ENCODE measurements at places on chromosomes 1 and 21.

GRCh38 chr1:58769809-58770320 is 14.0 kb downstream of the JUN start:
- DNase-seq, result no peak

DNA sequence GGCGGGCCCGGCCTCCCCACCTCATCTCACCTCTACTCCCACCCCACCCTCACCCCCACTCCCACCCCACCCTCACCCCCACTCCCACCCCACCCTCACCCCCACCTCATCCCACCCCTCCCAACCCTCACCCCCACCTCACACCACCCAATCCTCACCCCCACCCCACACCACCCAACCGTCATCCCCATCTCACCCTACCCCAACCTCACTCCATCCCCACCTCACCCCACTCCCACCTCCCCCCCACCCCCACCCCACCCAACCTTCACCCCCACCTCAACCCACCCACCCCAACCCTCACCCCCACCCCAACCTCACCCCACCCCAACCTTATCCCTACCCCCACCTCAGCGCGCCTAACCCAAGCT is 13.4 kb downstream of the A3GALT2 start:
- DNase-seq, result no peak

DNA sequence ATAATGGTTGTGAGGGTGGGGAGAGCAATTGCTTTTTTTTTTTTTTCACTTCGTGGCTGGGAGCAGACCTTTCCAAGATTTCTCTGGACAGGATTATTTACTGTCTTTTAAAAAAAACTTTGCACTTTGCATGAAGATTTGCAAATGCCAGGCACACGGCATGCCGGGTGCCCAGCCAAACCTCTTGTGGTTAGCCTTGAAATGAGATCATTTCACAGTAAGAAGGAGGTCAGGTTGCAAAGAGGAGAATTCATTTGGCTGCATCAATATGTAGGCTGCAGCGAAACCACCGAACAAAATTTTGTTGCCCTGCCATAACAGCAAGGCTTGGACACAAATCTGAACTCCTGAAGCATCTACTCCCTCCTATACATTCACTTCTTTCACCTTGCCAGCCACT is 36.5 kb upstream of the KCND3 start:
- no peak for DNase-seq

DNA sequence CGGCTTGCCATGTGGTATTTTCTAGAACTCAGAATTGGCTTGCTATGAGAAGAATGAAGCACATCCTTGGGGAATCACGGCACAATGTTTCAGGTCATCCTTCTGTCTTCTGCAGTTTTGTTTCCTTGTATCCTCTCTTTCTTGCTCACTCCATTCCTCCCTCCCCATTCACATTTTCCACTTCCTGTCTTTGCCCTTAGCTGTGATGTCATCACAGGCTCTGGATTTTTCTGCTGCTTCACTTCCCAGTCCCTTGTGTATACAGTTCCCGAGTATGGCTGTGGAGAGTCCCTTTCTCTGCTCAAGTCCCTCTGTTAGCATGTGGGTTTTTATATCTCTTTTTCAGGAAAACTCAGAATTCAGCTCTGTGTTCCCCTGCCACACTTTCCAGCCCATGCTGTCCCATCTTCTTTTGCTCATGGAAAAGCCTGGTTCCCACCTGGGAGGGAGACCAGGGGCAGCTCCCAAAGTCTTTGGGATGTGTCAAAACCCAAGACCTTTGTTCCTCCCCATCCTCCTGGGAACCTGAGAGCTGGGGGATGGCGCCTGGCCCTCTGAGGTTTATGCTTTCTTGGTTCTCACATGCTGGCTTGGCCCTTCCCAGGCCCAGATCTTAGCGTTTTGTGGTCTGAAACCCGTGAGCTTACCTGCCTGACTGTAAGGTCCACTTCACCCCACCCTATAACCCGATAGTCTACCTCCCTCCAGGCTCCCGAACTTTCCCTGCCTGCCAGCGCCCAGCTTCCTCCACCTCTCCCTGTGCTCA is 4.8 kb upstream of the RGS16 start:
- no peak for DNase-seq

DNA sequence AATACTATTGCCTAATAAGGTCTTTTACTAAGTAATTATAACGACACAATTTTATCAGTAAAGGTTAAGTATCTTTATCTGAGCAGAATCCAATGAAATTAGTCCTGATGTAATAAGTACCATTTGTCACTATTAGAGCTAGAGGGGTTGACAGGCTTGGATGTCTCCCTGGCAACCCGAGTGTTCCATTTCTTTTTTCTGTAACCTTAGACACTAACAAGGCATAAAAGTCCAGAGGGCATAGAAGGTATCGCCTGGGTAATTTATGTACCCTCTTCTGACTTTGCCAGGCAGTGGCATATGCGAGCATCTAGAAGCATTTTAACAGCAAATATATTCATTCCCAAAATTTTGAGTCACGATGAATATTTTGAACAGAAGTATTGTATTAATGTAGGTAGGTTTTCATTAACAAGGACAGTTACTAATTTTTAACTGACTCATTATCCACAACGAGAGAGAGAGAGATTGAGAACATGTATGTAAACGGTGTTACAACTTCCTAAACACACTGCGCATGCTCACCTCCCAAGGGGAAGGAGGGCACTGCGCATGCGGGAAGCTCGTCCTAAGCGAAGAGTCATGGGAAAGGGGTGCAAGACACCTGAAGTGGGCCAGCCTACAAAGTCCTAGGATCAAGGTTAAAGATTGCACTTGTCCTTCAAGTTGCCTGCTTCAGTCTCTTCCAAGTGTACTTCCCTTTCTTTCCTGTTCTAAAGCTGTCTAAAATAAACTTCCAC is 423.9 kb downstream of the DSCAM start:
- DNase-seq, result no peak

DNA sequence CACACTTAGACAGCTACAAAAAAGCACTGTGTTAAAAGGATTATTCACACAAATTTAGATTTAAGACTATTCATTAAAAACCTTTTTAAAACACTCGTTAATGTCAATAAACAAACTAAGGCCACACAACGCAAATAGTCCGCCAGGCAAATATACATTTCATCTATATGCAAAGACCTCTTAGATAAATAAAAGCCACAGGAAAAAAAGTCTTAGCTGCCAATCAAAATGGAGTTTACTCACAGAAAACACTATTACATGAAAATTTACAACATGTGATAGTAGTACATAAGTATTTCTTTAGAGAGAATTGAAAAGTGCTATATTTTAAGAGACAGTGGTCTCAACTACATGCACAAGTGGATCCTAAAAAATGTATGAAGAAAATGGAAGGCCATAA is 2.7 kb upstream of the PHTF1 start:
- no peak for DNase-seq

DNA sequence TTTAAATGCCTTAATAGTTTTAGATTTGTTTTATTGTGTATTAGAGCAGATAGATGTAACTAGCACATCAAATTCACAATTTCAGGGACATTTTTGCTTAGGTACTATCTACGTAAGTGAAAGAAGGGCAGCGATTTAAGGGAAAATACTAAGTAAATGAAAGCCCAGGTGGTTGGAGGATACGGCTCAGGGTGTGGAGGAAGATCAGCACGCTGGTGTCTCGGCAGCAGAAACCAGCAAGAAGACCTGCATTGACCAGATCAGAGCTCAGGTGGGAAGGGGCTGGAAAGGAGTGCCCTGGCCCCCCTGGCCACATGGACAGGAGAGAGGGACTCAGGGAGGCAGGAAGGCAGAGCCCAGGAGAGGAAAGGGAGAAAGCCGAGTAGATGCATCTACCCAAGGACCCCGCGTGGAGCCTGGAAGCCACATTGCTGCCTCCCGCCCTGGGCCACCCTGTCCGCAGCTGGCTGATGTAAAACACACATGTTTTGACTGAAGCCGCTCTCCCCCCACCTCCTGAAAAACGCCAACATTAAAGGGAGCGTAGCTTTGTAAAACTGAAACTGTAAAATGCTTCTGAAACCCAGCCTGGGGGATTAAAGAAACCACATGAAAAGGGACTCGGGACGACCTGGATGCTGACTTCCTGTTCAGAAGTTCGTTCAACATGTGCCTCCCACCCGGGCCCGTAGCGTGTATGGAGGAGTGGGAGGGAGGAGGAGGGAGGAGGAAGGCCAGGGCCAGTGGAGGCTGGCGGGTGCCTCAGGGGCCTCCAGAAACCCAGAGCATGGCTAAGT is 72.6 kb upstream of the TARDBP start:
- no peak for DNase-seq

DNA sequence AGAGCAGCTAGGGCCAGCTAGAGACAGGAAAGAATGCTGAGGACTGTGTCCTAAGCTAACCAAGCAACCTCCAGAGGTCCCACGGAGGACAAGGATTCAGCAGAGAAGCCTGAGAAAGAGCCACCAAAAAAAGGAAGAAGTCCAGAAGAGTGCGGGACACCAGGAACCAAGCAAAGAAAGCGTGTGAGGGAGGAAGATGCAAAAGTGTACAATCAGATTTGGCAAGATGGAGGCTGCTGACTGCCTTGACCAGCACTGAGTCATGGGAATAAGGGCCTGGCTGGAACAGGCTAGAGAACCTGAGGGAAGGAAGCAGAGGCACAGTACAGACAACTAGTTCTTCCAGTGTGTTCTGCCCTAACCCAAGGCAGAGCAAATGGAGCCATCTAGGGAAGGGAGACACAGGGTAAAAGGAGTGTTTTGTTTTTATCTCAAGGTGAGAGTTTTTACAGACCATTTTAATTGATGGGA is 18.5 kb downstream of the TP53BP2 start:
- DNase-seq, result no peak

DNA sequence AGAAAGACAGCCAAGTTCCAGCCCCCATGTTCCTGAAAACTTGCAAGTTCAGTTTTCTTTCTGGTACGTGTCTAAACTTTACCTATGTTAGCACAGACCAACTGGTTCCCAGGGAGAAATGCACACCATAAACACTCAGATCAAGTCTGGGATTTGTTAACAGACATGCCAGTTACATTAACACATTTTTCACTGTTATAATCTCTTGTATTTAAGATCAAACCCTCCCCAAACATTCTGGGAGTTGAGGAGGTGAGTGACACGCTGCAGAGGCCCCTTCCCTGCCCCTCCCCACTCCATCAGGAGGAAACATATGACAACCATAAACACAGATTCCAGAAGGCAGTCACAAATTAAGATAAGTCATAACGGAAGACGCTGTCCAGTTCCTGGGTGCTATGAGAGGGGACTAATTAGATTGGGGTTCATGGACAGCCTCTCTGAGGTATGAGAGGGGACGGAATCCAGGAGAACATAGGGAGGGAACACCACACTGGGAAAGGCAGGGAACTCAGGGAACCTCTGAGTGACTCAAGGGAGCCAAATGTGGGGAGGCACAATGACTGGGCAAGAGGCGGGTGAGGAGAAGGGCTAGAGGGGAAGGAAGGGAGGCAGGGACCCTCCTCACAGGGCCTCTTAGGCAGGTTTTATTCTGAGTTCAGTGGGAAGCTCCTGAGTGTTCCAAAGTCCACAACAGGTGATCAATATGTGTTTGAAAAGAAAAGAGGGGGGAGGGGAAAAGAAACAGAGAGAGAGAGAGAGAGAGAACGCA is 25.0 kb downstream of the DUSP10 start:
- DNase-seq, result no peak

GRCh38 chr1:66739401-66740157 is 12.7 kb upstream of the DYNLT5 start:
- no peak for DNase-seq

DNA sequence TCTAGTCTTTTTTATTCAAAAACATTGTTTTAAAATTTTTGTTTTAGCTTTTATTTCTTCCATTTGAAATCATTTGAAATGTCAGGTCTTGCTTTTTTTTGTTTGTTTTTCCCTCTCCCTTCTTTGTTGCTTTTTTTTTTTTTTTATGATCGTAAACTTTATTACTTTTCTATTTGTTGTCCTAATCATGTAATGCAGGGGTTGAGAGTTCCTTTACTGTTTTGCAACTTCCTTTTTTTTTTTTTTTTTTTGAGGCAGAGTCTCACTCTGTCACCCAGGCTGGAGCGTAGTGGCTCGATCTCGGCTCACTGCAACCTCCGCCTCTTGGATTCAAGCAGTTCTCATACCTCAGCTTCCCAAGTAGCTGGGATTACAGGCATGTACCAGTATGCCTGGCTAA is 24.8 kb downstream of the IVNS1ABP start:
- DNase-seq, result no peak

DNA sequence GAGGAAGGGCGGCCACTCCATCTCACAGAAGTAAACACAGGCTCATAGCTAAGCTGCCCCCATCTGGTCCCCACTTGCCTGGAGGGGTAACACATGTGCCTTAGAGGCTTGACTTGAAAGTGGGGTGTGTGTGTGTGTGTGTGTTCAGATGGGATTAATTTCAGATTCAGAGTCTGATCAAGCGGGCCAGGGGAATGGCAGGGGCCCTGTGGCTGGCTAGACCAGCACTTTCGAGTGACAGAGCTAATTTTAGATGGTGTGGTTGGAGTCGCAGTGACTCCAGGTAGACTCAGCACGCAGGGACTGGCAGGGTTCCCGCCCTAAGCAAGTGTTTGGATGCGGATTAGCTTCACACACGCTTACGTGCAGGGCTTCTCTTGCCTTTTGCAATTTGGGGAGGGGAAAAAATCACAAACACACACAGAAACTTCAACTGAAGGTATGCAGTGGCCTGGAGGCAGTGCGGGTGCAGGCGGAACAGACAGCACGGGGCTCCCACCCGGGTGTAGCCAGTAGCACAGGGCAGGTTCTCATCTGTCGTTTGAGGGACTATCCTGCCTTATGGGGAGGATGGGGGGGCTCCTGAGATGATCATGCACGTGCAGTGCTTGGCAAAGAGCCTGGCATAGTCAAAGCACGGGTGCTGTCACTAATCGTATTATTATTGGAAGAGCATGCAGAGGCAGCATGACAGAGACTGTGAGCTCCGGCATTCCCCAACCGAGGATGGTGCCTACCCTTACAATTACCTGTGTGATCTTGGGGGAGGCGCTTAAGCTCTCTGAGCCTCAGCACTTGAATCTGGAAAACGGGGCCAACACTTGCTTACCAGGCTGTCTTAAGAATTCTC is 1.3 kb downstream of the EDN2 start:
- no peak for DNase-seq

GRCh38 chr1:27531959-27532685 is 42.2 kb upstream of the WASF2 start:
- DNase-seq, result no peak

GRCh38 chr1:232687304-232687703 is 57.4 kb upstream of the SIPA1L2 start:
- DNase-seq, result no peak

DNA sequence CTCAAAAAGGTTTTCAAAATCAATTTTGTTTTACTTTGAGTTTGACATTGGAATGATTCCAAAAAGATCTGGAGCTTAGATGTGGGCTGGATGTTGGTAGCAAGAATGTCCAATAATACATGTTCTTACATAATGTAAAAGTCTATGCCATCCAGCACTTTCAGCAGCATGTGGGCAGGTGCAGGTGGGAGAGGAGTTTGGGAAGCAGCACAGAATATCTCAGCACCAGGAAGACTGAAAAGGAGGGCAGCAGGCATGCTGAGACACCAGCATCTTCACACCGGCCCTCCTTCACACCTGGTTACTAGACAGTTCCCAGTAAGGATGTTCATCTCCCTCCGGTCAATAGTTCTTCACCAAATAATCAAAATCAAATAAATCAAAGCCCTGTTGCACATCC is 166.6 kb downstream of the ZBTB18 start:
- DNase-seq, result no peak

DNA sequence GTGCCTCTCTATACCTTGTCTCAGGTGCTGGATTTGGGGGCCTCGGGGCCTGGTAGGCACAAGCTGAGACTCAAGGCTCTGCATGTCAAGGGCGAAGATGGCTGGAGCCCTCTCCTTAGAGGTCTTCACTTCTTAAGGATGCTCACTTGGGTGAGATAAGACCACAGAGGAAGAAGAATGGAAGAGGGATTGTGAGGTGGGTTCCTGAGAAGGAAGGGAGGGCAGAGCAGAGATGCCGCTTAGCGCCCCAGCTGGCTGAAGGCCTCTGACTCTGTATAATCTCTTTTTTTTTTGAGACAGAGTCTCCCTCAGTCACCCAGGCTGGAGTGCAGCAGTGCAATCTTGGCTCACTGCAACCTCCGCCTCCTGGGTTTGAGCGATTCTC is 32.2 kb downstream of the SOX13 start:
- no peak for DNase-seq
